ENCODE measurements at places on chromosomes 5 and 9.
A peak's percentile ranks its signal among the peaks of the same experiment; 100 is the strongest.

- no peak for DNase-seq
These were observed 66.4 kb downstream of the IL31RA start for GRCh38 chr5:55917402-55918086.

DNA sequence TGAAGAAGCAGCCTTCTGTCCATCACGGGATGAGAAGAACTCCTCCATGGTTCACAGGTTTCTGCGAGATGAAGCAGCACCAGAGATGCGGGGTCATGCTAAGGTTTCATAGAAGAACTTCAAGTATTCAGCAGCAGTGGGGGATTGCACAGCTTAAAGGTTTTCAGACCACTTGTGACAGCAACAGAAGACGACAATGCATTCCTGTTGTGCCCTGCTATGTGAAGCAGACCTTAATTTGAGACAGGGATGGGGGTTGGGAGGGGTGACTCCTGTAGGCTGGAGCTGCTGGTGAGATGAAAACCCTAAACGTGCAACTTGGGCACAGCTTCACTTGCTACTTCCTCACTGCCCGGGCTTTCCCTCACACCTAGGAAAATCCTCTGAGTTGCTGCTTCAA is 256.0 kb downstream of the SLIT3 start:
- DNase-seq: no peak

DNA sequence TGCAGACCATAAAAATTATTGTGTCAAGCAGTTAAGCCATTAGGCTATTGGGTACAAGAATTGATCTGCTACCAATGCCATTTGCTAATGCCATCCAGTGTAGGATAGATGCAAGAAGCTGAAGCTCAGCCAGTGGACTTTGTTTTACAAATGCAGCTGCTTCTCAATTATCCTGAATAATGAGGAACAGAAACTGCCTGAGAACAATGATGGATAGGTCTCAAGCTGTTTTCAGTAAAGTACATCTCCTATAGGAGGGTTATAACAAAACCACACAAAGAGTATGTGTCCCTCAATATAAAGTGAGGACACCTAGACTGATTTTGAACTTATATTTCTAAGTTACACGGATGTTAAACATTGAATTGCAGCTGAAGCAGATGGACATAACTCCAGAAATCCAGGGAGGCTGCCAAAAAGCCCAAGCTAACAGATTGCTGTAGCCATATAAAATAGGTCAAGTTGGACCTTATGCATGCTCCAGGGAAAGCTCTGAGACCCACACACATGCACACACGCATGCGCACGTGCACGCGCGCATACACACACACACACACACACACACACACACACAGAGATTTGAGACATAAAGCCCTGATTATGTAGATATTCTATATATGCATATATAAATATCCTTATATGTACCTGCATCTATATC is 482.7 kb upstream of the CD180 start:
- DNase-seq: no peak

GRCh38 chr5:416636-416960 is 26.4 kb upstream of the EXOC3 start:
- DNase-seq: no peak

GRCh38 chr9:84916769-84917168 is 247.2 kb downstream of the NTRK2 start:
- DNase-seq: no peak

DNA sequence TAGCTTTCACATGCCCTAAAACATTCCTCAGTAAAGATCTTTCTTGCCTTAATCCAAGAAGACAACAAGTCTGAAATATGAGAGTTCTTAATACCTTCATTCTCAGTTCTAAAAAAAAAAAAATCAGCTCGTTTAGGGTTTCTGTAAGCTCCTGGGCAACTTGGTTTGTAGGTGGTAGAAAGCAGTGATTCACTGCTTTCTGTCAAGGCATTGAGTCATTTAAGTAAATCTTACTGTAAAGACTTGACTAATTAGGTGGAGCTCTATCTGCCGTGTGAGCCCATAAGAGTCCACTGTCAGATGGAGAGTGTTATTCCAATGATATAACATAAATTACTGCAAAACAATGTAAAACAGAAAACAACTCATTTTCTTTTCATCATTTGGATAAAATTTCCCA is 56.1 kb upstream of the MAST4 start:
- no peak for DNase-seq

GRCh38 chr5:128340648-128341047 is 197.4 kb downstream of the FBN2 start:
- DNase-seq: no peak

GRCh38 chr5:150836064-150836463 is 10.3 kb upstream of the IRGM start:
- no peak for DNase-seq

DNA sequence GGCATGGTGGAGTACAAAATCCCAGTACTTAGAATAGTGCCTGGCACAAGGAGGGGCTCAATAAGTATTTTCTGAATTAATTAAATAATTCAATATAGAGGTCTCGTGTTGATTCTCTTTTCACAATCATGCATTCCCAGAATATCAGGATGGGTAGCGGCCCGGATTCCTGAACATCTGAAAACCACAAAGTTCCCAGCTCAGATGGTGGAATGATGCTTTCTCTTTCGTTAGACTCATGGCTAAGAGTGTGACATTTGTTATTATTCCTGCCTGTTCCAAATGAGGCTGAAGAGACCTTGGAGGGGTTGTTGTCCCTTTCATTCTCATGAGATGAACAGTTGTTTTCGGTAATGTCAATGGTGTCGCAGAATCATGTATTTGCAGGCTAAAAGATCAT is 95.4 kb upstream of the LIFR start:
- no peak for DNase-seq

GRCh38 chr5:112933651-112934365 is 11.8 kb upstream of the REEP5 start:
- no peak for DNase-seq

GRCh38 chr5:167861129-167861927 is 430.1 kb upstream of the WWC1 start:
- no peak for DNase-seq

GRCh38 chr5:17129093-17129849 is 88.2 kb upstream of the BASP1 start:
- no peak for DNase-seq

DNA sequence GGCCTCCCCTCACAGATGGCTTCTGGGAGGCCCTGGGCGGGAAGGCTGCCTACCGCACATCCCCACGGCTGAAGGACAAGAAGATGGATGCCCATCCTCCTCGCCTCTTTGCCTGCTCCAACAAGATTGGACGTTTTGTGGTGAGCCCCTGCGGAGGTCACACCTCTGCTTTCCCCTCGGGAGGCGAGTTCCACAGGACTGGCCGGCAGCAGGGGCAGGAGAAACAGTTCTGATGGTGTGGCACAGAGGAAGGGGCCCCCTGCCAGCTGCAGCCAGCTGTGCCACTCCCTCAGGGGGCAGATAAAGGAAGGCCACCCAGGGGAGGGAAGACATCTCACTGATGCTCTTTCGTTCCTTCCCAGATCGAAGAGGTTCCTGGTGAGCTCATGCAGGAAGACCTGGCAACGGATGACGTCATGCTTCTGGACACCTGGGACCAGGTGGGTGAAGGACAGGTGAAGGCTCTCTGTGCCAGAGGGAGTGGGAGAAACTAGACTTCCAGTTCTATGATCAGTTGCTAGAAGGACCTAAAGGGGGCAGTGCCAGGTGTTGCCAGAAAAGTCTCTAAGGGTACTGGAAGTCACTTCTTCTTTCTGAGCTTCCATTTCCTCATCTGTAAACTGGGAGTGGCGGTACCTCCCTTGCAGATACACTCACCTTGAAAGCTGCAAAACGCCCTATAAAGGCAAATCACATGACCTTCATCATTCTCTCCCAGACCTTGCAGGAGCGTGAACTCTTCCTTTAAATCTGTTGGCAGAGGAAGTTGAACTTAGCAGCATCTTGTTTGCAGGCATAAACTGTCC is 41.0 kb downstream of the STOM start:
- no peak for DNase-seq

DNA sequence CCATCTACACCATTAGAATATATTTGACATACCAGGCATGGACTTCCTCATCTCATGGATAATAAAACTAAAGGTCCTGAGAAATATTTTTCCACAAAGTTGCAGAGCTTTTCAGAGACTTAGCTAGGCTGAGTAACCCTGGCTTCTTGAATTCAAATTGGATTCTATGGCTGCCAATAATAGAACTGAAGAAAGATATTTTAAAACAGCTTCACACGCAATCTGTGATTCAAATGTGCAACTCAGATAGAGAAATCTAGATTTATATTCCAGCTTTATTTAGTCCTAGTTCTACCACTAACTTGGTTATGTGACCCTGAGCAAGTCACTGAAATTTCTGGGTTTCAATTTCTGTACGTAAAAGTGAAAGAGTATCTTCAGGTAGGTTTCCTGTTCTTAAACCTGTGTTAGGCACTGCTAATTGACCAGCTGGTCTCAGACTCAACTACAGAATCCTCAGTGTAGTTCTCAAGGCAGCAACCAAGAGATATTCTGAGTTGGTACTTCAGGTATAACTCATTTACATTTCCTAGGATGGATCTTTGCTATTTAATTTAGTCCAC is 235.3 kb downstream of the GABRB2 start:
- no peak for DNase-seq

- DNase-seq: no peak
These were observed 152.9 kb upstream of the APC start for GRCh38 chr5:112584781-112585180.

DNA sequence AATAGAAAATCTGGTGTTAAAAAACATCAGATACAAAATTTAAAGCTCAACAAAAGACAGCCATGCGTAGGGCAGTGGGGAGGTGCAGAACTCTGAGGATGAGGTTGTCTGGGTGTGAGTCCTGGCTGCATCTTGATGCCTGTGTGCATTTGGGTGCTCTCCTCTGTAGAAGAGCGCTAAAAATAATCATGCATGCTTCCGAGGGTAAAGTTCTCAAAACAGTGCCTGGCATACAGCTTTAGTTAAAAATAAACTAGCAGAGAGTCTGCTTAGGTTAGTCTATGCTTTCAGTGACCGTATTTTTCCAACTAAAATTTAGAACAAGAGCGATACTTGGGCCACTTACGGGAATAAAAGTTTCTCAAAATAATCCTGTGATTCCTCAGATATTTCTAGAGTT is 55.5 kb upstream of the SPATA31C2 start:
- DNase-seq: no peak

DNA sequence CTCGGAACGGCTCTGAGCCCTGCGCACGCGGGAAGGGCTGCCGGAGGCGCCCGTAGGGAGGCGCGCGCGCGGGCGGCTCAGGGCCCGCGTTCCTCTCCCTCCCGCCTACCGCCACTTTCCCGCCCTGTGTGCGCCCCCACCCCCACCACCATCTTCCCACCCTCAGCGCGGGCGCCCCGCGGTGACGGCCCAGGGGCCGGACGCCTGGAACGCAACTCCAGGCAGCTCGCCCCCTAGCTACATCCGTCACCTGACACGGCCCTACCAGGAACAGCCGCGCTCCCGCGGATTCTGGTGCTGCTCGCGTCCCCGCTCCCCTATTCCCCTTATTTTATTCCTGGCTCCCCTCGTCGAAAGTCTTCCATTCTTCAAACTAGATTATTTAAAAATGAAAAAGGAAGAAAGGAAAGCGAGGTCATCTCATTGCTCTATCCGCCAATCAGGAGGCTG is at the start of gene CDKN2B-AS1:
Gene CDKN2B-AS1, plus strand, starts transcription at position 236 of the 450 bp plus-strand sequence.
- peak; percentile 54 for DNase-seq

GRCh38 chr5:170805666-170806065 is 22.1 kb downstream of the GABRP start:
- DNase-seq: no peak

GRCh38 chr5:51872144-51872543 is 488.9 kb downstream of the ISL1 start:
- no peak for DNase-seq

- DNase-seq: peak; percentile 36
These were observed 124.5 kb upstream of the PHYKPL start for GRCh38 chr5:178357121-178357521.

DNA sequence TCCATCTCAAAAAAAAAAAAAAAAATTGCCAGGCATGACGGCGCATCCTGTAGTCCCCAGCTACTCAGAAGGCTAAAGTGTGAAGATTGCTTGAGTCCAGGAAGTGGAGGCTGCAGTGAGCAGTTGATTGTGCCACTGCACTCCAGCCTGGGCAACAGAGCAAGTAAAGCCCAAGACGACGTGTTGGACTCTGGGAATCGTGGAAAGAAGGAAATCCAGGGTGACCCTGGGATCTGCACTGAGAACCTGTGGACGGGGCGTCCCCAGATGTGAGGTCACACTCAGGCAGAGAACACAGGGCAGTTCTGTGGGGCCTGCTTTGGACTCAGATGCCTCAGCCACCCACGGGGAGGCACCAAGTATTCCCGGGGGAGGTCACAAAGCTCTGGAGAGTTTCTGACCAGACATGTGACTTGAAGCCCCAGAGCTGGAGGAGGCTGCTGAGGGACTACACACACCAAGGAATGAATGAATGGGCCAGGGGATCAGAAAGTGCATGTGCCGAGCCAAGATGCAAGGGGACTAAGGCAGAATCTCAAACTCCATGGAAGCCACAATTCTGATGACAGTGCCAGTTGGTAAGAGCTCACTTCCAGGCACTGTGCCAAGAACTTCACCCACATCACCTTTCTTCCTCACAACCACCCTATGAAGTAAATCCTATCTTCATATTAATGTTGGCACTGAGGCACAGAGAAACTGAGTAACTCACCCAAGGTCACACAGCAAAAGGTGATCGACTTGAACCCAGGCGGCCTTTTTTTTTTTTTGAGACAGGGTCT is 12.9 kb downstream of the DYNC2I2 start:
- peak; percentile 38 for DNase-seq

DNA sequence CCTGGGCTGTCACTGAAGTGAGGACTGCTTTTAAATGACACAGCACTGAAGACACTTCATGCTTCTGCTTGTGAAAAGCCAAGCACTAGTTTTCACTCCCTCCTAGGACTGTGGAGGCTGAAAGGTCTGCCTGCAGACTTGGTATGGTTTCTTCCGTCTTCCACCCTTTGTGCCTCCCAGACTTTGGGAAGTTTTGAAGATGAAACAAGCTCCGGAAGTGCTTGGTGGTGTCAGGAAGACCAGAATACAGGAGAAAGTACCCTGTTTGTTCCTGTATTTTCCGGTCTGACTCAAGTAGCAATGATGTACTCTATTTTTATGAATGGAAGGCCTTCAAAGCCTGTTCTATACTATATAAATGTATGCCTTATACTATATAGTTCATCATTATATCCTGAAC is 222.7 kb downstream of the PDZD2 start:
- DNase-seq: no peak

GRCh38 chr9:114203410-114204140 is 48.2 kb downstream of the COL27A1 start:
- no peak for DNase-seq

GRCh38 chr5:146588331-146589027 is 72.5 kb upstream of the GPR151 start:
- no peak for DNase-seq

DNA sequence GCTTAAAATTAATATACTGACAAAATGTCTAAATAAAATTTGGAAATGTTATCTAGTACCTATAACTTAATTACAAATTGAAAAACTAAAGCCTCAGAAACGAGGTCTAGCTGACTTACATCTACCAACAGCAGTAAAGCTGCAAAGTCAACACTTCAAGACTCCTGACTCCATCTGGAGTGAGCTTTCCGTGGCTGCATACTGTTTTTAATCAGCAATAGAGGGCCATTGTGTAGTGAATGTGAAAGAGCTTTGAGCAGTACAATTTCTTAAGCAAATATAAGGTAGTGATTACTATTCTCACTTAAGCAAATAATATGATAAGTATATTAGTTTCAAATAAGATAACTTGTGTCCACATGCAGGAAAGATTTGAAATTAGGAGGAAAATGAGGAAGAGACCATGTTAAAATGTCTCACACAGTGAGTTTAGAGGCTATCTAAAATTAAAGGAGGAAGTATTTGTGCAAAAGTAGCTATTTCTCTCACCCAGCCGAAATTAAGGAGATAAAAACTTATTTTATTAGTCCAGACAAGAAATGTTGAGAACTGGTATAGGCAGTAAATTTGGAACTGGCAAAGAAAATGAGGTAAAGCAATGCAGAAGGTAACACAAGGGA is 6.4 kb downstream of the SPINK6 start:
- peak; percentile 21 for DNase-seq
